Ovary (tissue), 10 donors: ENCODE measurements at places on chromosomes 5 and 9.

GRCh38 chr5:75054134-75054930 lies 2.0 kb upstream of the GCNT4 start:
- no peak for DNase-seq

- DNase-seq, result no peak
Measured at GRCh38 chr5:50727149-50727496, 60.7 kb downstream of the PARP8 start.

DNA sequence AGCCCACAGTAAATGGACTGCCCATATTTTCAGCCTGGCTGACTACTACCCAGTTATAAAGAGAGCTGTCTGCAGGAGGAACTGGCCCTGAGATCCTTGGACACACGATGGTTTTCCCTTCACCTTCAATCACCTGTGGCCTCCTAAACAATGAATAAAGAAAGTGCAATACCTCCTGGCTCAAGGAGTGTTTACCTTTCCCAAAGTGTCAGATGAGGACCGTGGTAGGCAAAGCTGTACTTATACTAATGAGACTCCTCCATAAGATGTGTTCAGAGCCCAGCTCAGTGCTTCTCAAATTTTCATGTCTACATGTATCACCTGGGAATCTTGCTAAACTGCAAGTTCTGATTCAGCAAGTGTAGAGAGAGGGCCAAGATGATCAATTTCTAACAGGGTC lies 284.5 kb upstream of the VLDLR start:
- no peak for DNase-seq

DNA sequence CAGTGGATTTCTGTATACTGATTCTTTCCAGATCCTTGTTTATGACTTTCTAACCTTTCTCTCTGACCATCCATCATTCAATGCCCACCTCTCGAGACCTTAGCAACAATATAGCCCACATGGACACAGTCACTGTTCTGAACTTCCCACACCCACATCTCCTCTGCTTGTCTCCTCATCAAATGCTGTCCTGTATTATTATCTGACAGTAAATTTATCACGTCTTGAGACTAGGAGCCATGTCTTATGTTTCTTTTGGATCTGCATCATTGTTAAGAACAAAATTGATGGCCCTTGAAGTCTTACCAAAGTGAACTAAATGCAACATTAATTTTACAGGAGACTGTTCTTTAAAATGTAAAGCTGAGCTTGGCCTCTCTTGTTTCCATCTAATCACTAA lies 495.4 kb upstream of the KLF4 start:
- DNase-seq, result no peak

- no peak for DNase-seq
Measured at GRCh38 chr5:62281411-62281810, 24.6 kb upstream of the KIF2A start.

GRCh38 chr5:158852622-158853021 lies 247.1 kb downstream of the EBF1 start:
- no peak for DNase-seq

GRCh38 chr9:80883426-80883825 lies 805.9 kb downstream of the TLE1 start:
- no peak for DNase-seq

- DNase-seq, result no peak
Measured at GRCh38 chr9:110571801-110572483, 7.6 kb downstream of the SVEP1 start.

DNA sequence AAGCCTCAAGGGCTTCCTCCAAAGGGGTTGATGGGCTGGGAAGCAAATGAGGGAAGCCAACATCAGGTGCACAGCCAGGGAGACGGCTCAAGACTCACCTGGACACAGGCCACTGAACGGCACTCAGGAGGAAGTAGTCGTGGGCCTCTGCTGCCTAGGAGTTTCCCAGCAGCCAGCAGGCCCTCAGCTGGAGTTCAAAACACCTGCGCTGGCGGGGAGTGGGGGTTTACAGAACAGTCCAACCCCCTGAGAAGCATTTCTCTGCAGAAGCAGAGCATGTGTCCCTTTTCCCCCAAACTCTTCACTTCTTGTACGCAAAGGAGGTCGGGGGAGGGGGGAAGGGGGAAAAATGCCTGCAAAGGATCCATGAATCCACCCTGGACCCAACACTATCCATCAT lies 2.3 kb downstream of the WHRN start:
- DNase-seq, result no peak

DNA sequence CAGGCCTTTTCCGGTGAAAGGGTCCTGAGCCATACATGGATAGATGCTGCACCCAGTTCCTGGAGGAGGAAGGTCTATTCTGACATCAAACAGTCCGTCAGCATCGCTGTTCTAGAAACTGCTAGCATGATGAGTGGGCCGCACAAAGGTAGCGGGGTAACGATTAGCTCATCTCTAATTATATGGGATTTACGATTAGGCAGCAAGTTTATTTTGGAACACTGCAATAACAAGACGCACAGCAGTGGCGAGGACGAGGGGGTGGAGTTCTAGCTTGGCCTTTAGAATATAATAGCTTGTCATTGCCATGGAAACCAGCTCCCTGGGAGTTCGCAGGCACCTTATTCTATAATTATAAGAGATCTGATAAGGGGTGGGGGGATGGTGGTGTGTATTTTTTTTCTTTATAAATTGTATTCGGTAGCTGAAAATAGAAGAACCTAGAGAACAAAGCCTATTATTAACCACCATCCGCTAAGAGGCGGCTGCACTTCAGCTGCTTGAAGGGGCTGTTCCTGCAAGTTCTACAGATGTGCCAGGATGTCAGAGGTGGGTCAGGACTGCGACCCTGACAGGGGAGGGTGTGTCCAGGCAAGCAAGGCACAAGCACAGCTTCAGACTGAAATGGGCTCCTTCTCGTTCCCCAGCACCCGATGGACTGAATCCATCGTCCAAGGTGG lies 311.0 kb downstream of the AGTPBP1 start:
- no peak for DNase-seq

GRCh38 chr5:87119588-87119987 lies 148.1 kb upstream of the RASA1 start:
- no peak for DNase-seq

- peak; percentile 48 for DNase-seq
Measured at GRCh38 chr5:33997331-33997983, 10.4 kb downstream of the AMACR start.

- no peak for DNase-seq
Measured at GRCh38 chr5:137032929-137033328, 466.2 kb downstream of the SPOCK1 start.

DNA sequence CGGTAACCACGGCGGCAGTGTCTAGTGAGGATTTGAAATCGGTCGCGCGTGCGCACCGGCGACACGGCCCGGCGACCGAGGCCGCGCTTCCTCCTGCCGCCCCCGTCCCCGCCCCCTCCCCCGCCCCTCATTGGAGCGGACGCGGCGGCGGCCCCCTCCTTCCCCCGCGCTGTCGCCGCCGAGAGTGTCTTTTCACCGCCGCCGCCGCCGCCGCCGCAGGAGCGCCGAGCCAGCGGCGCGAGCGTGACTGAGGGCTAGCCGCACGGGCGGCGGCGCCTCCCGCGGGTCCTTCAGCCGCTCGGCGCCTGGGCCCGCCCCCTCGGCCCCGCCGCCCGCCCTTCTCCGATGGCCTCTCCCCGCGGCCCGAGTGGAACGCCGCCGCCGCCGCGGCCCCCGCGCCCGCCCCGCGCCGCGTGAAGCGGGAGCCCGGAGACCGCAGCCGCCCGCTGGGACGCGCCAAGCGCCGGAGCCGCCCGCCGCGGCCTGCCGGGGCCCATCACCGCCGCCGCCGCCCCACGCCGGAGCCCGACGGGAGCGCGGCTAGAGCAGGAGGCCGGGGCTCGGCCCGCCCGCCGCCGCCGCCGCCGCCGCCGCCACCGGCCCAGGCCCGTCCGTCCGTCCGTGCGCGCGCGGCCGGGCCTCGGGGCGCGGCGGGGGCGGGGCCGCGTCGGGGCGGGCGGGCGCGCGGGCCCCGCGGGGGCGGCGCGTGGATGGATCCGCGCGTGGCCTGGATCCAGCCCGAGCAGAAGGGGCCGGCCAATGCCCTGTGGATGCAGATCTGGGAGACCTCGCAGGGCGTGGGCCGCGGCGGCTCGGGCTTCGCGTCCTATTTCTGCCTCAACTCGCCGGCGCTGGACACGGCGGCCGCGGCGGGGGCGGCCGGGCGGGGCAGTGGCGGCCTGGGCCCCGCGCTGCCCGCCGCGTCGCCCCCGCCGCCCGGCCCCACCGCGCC lies at the start of gene TENT4A:
TSS of gene TENT4A (plus strand) at position 159 of the 952 bp plus-strand sequence. CDS start at position 711, 552 bp downstream.
- peak; percentile 72 for DNase-seq

DNA sequence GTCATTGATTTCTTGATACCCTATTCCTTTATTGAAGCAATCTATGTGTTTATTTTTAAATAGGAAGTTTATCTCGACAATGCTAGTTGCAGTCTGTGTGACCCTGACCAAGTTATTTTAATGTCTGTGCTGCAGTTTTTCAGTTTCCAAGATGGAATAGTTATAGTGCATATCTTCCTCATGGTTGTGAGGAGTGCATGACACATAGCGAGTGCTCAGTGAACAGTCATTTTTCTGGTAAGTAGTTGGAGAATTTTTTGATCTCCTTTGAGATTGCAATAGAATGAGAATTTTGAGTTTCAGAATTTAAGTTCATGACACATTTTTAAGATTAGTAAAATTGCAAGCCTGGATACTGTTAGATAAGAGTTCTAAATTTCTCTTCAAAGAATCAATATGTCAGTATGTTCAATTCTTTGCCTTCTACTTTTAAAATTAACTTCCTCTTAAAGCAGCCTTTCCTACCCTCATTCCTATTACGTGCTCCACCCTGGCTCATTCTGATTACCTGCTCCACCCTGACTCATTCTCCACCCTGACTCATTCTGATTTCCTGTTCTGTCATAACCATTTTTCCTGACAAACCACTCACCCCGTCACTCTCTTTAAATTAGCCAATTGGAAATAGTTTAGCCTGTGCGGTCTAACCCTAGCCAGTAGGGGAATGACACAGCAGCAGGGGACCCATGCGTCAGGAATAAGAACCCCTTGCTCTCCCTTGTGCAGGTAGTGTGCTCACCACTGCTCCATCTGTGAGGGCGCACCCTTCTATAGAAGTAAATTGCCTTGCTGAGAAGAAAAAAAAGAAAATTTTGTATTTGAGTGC lies 30.7 kb downstream of the SPIN1 start:
- no peak for DNase-seq

DNA sequence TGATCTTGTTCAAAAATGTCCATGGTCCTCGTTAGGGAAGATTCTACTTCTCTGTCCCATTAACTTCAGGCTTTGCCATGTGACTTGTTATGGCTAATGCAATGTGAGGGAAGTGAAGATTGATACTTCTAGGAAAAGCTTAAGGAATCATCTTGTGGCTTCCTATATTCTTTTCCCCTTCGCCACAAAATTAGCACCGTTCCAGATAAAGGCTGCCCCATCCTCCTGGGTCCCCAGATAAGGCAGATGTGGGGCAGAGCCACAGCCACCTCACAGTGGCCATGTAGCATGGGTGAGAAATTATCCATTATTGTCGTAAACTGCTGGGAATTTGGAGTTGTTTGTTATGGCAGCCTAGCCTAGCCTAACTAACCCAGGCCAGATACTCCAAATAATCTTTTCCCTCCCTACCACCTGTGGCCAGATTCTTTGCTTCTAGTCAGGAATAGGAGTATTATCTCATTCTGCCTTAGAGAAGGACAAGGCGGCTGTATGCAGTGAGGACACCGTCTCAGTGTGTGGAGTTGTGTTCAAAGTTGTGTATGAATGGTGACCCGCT lies 31.9 kb upstream of the BOD1 start:
- no peak for DNase-seq

- DNase-seq, result no peak
Measured at GRCh38 chr9:137149942-137150616, 11.1 kb downstream of the GRIN1 start.

GRCh38 chr5:56447232-56447631 lies 214.1 kb upstream of the ANKRD55 start:
- no peak for DNase-seq
